GM12878 (cell line): ENCODE measurements at places on chromosomes 12 and 14.

- DNase-seq, result no peak
Observed at GRCh38 chr14:104731320-104732294, 7.6 kb downstream of the ADSS1 start.

- no peak for DNase-seq
Observed at GRCh38 chr14:80567905-80568536, 356.7 kb upstream of the DIO2 start.

GRCh38 chr12:51174501-51174900 lies 1.6 kb upstream of the TFCP2 start:
- no peak for DNase-seq

DNA sequence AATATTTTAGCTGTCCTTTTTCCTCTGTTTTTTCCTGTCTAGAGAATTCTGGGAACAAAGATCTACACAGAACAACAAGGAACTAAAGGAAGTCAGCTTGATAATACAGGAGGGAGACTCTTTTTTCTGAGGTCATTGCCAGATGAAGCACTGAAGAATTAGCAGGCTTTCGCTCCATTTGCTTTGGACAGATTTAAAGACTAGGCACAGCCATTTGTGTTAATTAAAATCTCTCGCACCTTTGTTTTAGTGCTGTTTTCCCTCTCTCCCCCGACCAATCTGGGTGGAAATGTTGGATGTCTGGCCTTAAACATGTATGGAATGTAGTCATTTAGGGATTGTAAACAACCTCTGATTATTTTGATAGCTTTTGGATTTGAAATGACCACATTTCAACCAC lies 9.6 kb upstream of the GPHN start:
- DNase-seq, result no peak

DNA sequence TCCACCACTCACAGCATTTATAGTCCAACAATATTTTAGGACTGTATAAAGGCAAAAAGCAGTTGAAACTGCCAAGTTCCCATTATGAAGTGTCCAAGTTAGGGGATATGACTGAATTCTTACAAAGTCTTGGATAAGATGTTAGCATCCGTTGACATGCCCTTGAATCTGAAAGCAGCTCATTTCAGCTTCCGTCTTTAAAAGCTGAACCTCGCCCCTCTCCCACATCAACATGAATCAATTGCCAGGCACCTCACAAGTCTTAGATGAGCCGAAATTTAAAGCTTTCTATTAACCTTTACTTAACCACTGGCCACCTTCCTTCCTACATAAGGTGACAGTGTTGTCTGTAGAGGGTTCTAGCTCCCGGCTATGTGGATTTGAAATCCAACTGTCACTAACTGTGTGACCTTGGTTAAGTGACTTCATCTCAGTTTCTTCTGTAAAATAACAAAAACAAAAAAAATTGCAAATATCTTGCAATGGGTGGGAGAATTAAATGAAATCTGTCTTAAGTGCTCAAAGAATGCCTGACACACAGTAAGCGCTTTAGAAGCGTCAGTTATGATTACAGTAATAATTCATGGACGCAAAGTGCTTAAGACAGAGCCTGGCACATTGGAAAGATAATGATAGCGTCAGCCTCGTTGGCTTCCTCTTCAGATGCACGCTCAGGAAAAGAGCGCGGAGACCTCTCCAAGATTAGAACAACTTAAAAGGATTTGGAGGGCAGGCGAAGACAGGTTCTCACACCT lies 1.2 kb downstream of the PPP1CC start:
- no peak for DNase-seq

- DNase-seq, result no peak
Observed at GRCh38 chr14:104864267-104865080, 594 bp upstream of the CEP170B start.

- DNase-seq, result no peak
Observed at GRCh38 chr12:109524466-109525278, 47.2 kb downstream of the UBE3B start.

DNA sequence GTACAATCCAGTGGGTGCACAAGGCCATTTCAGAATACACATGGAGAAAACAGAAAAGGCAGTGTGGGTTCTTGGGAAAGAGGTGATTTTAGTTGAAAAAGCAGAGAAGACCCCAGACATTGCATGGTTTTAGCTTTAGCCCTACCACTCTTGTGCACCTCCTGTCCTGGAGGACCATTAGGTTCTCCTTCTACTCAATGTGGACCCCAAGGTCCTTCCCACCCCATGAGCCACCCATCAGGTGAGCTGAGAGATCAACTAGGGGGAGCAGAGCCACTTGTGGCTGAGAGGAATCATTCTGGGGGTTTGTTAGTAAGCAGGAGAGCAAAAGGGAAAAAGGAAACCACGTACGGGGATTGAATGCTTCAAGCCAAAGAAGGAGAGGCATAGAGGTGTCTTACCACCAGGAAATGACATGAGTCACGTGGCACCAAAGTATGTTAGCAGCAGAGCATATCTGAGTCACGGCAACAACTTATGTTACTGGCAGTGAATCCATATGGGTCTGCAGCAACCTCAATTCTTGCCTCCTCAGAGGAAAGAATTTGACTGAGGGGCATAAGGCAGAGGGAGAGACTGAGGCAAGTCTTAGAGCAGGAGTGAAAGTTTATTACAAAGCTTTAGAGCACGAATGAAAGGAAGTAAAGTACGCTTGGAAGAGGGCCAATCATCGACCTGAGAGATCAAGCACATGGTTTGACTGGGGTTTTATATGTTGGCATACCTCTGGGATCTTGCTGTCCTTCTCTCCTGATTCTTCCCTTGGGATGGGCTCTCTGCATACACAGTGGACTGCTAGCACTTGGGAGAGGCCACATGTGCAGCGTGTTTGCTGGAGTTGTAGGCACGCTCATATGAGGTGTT lies 73.9 kb downstream of the HSD17B6 start:
- no peak for DNase-seq

DNA sequence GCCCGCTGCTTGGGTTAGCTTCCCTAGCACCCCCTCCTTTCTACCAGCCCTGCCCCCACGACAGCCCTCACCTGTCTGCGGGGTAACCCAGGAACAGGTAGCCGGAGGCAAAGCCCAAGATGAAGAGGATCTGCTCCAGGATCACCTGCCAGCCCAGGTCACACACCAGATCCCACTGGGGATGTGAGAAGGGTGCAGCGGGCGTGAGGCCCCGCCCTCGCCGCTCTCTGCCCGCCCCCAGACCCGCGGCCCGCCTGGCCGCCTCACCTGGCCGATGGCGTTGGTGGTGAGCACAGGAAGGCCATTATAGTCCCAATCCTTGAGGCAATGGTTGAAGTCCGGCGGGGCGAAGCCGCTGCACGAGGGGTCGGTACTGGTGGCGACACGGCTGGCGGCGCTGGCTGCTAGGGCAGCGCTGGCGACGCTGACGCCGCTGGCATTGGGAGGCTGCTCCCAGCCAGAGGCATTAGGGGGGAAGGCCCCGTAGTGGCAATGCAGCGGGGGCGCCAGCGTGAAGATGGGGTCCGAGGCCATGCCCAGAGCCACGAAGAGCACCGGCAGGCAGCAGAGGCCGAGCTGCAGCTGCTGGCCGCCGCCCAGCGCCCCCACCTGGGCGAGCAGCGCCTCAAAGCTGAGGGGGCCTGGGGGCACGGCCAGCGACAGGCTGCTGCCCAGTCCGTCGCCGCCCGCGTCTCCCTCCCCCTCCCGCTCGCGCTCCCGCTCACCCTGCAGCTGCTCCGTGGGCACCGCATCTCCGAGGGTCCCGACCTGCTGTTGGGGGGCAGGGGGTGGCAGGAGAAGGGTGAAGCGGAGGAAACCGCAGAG lies 794 bp downstream of the SLC22A17 start:
- no peak for DNase-seq
